ENCODE measurements at places on chromosomes 4 and X.

- DNase-seq: peak; percentile 2
Observed at GRCh38 chr4:123127218-123127617, 204.8 kb upstream of the NUDT6 start.

DNA sequence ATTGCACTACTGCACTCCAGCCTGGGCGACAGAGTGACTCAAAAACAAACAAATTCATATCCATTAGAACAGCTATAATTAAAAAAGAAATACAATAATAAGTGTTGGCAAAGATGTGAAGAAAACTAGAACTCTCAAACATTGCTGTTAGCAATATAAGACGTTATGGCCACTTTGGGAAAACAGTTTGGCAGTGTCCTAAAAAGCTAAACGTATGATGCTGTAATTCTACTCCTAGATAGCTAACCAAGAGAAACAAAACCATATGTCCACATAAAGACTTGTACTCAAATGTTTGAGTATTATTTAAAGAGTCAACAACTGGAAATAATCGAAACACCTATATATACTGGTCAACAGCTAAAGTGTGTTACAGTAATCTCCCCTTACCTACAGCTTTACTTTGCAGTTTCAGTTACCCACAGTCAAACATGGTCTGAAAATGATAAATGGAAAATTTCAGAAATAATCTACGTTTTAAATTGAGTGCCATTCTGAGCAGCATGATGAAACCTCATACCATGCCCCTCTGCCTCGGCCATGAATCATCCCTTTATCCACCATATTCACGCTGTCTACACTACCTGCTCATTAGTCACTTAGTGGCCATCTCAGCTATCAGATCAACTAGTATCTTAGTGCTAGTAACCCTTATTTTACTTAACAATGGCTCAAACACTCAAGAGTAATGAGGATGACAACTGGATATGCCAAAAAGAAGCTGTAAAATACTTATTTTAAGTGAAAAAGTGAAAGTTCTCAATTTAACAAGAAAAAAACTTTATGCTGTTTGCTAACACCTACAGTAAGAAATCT is 4.9 kb downstream of the ELF2 start:
- DNase-seq: peak; percentile 74

DNA sequence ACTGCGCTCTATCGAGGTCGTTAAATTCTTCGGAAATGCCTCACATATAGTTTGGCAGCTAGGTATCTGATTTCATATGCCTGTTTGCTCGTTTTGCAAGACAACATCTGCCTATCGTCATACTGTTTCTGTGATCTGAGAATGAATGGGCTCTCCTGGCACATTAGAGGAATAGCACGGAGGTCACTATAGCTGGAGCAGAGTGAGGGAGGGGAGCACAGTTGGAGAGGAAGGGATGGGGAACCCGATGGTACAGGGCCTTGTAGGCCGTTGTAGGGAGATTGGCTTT is 552 bp downstream of the IKBKG start:
- no peak for DNase-seq

DNA sequence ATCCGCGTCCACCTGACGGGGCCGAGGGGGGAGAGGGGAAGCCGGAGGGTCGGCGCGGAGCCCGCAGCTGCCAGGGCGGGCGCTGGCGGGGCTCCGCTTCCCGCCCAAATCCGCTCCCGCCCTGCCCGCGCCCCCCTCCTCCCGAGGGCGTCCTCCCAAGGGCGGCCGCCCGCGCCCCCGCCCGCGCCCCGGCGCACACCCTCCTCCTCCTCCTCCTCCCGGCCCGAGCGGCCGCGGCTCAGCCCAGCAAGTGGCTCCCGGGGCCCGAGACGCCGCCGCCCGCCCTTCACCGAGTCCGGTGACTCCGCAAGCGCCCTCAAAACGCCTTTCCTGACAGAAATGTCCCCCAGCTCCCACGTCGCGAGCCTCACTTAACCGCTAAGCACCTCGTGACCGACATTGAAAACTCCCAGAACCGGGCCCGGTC is 487 bp downstream of the HMGB2 start:
- DNase-seq: peak; percentile 27

DNA sequence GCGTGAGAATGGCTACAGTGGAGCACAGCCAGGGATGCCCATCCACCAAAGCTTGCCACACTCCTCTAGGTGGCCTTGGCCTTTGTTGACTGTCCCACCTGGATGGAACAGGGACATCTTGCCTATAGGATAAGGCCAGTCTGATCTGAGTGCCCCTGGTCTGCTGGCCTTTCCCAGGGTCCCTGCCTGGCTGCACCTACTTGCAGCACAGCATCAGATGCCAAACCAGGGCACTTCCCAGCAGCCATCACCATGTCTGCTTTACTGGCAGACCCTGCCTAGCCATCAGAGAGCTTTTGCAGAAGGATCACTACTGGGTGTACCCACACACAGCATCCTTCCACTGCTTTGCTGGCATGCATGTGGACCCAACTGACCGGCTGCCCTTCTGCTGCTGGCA is 143.2 kb downstream of the GABRA3 start:
- DNase-seq: no peak

DNA sequence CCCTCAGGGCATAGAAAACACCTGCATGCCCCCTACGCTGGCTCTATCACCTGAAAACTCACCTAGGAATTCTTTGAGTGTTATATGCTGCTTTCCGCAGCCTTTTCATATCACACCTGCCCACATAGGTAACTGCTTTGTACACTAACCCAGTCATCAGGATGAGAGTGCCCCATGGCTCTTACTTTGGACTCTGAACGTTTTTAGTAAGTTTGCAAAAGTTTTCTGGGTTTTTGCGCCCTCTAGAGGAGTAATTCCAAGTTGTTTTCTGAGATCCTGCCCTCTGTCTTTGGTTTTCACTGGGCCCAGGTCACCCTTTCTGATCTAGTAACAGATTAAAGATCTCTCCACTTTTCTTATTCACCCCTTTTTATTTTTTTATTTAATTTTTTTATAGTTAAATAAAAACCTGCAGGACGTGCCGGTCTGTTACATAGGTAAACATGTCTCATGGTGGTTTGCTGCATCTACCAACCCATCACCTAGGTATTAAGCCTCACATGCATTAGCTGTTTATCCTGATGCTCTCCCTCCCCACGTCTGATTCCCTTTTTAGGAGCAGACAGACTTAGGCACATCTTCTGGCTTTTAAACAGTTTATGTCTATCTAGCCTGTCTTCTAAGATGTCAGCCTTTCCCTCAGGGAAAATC is 139.2 kb downstream of the NWD2 start:
- peak; percentile 17 for DNase-seq

DNA sequence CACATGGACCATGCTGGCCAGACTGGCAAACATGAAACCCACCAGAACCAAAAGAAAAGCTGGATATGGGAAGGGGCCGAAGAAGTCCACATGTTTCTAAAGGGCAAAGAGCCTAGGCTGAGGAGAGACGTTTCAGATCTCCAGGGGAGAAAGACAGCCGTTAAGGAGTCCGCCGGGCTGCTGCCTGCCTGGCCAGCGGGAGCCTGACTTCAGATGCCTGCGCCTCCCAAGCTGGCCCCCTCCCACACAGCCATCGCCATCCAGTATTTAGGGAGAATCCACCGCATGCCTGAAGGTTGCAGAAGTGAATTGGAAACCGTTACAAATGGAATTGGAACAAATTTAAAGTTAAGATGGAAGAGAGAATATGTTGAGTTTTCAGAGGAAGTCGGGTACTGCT is 2.9 kb downstream of the TBL1X start:
- DNase-seq: no peak

DNA sequence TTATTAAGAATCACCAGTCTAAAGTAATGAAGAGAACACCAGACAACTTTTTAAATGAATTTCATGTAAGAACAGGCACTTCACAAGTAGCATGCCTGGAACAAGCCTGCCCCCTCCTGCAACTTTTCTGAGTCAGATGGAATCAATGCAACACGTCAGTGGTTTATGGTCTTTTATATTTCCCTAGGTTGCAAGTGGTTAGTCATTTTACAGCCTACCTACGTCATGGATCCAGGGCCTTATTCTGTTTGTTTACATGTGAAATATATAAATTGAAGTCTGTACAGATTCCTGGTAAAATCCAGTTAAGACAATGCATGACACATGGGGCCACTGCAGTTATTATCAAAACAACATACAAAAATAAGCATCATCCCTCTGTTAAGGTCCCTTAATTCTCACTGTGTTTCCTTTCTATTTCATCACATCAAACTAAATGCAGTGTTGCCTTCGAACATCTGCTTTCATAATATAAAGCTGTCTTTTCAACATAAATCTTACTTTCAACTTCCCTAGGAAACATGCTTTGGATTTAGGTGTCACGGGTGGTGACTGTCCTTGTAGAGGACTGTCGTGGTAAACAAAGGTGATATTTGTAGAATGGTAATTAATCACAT is 309.3 kb downstream of the FRMPD4 start:
- DNase-seq: peak; percentile 86

- DNase-seq: peak; percentile 84
Observed at GRCh38 chr4:152943672-152944071, 7.5 kb downstream of the FHDC1 start.

GRCh38 chr4:100609810-100610209 is 92.0 kb upstream of the EMCN start:
- DNase-seq: no peak

- DNase-seq: no peak
Observed at GRCh38 chrX:153992180-153992579, 19.6 kb downstream of the TMEM187 start.

DNA sequence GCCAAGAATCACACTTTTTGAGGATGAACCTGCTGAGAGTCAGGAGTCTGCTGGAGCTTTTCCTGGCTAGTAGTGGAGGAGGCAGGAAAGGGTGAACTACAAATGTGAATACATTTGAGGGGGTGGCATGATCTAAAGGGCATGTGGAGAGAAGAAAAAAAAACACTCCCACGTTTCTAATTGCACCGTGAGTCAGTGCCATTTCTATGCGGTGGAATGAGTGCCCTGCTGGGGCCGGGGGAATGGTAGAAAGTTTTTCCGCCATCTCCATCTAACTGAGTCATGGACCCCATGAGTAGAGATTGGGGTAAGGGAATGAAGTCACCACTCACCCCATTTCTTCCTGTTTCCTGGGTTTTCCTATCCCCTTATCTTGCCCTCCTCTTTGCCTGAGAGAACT is 19.8 kb downstream of the BEX3 start:
- DNase-seq: peak; percentile 71

DNA sequence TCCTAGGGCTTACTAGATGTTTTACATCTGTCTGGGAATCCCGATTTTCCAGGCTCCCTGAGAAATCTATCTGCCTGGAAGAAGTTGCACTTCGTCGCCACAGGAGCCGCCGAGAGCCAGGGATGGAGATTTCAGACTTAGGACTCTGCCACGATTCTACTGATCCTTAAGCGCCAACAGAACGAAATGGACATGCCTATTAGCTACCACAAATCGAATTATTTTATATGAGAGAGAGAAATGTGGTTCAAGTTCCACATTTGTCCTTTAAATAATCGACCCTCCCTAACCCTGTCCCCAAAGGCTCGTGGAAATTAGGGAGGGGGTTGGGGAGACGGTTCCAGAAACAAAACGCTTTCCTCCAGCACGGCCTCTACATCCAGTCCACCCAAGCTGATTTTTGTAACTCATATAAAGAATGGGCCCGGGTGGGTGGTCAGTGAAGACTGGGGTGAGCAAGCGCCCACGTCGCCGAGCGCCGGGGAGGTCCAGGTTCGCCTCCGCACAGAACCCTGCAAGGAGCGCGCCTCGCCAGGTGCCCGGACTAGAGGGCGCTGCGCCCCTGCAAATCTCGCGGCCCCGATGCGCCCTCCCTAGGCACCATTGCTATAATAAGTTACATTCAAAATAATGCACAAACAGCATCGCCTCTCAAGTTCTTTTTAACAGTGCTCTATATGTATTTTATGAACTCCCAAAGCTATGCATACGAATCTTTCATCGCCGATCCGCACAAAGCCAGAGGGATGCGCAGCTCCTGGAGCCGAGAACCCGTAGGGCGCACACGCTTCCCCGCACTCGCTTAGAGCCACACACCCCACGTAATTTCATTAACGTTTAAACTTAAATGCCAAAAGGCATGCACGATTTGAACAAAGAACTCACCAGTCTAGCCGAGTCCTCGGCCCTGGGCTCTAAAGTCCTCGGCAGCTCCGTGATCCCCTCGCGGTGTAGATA is 2.1 kb upstream of the FAT1 start:
- peak; percentile 83 for DNase-seq
